ENCODE measurements at places on chromosomes 2 and 18. TPM values are rescaled to one million over a fixed set of nuclear protein-coding genes. Genes with fewer than 3 reads are reported as not detected.

DNA sequence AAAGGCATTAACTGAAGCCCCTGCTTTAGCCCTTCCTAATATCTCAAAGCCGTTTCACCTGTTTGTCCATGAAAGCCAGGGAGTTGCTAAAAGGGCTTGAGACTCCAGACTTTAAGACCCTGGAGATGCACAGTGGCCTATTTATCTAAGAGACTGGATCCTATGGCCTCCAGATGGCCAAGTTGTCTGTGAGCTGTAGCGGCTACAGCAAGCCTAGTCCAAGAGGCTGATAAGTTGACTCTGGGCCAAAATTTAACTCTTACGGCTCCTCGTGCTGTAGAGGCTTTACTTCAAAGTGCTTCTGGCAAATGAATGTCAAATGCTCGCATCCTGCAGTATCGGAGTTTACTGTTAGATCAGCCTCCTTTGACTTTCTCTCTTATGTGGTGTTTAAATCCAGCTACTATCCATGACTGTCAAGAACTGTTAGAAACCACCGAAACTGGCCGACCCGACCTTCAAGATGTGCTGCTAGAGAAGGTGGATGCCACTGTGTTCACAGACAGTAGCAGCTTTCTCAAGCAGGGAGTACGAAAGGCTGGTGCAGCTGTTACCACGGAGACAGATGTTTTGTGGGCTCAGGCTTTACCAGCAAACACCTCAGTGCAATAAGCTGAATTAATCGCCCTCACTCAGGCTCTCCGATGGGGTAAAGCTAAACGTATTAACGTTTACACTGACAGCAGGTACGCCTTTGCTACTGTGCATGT is 336.7 kb upstream of the CNTNAP5 start:
- DNase-seq, result no peak

DNA sequence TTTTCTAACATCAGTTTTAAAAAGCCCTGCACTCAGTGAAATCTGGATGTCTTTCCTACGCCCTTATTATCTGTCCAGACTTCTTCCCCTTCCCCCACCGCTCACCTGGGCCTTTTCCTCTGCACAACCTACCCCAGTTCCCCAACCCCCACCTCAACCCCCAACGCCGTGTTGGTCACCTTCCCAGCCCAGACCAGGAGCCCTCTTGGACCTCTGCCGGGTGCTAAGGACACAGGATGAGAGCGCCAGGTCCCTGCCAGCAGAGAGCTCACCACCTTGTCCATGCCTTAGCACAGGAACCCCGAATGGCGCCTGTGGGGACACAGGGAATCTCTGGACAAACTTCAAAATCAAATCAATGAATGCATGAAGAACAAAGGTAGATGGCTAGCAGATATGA is 966 bp upstream of the RBM43 start:
- DNase-seq, result no peak

The KCNE4 gene
- polyA plus RNA-seq, result 14.3 TPM

- no peak for DNase-seq
These were observed 769 bp downstream of the FKBP1B start for GRCh38 chr2:24050041-24050979.

GRCh38 chr2:135829378-135830135 is 7.4 kb downstream of the LCT start:
- no peak for DNase-seq

DNA sequence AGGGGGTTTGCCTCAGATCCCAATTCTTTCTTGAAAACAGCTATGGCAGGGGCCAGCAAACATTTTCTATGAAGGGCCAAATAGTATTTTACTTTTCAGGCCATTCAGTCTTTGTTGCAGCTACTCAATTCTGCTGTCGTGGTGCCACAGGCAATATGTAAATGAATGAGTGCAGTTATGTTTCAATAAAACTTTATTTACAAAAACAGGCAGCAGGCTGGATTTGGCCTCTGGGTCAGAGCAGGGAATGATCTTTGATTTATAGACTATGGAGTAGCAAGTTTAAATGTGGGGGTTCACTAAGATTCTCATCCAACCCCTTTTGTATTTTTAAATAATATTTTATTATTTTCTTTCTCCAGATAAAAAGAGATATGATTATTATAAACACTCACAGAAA is 72.4 kb downstream of the IRS1 start:
- DNase-seq, result no peak

The NT5DC4 gene
- polyA plus RNA-seq, result 0.13 TPM

GRCh38 chr18:44601447-44601846 is 79.2 kb upstream of the SETBP1 start:
- no peak for DNase-seq

DNA sequence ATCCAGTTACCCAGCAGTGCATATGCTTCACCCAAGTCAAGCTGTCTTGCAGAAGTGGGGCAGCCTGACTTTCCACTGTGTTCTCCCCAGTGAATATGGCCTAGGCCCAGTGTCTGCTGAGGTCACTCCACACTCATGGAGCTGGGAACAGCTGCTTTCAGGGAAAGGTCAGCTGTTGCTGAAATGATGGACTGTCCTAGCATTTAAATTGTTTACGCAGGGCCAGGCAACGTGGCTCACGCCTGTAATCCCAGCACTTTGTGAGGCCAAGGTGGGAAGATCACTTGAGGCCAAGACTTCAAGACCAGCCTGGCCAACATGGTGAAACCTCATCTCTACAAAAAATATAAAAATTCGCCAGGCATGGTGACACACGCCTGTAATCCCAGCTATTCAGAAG is 86.5 kb downstream of the LIPG start:
- no peak for DNase-seq

DNA sequence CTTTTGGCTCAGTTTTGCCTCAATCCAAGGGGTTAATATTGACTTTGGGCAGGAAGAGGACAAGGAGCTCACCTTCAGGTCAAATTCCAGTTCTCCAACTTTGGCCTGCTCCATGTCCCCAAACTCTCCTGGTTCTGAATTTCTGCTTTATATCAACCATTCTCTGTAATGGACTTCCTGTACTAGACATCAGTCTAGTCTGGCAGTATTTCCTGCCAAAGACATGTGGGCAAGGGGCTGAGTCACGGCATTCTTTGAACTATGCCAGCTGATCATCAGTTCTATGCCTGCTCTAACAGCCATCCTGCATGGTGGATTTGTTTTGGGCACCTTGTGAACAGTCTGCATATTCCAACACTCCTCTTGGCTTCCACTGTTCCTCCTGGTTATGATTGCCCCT is 199.4 kb downstream of the ZEB2 start:
- DNase-seq, result no peak

The CHRNA1 gene
- polyA plus RNA-seq, result 3.8 TPM

The RPRM gene
- 8.3 TPM for polyA plus RNA-seq

DNA sequence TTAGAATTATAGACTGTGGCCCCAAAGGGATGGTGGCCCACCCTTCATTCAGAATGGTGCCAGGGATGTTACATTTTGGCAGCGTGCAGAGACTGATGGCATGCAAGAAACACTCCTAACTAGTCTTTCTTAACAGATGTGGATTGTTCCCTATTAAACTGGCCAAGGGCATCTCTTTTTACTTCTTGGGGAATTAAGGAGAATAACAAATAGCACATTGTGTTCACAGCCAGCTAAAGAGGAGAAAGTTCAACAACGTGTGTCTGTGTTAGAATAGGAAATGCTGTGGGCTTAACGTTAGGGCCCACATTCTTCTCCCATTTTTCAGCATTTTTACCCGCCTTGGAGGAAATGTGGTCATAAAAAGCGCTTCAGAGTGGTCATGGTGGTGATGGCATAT is 404.8 kb downstream of the CDH2 start:
- no peak for DNase-seq

- DNase-seq, result no peak
These were observed 11.6 kb downstream of the RAMP1 start for GRCh38 chr2:237870754-237871651.

GRCh38 chr2:9288681-9289338 is 82.2 kb downstream of the ASAP2 start:
- no peak for DNase-seq

GRCh38 chr2:71181316-71181715 is 45.6 kb downstream of the PAIP2B start:
- no peak for DNase-seq

DNA sequence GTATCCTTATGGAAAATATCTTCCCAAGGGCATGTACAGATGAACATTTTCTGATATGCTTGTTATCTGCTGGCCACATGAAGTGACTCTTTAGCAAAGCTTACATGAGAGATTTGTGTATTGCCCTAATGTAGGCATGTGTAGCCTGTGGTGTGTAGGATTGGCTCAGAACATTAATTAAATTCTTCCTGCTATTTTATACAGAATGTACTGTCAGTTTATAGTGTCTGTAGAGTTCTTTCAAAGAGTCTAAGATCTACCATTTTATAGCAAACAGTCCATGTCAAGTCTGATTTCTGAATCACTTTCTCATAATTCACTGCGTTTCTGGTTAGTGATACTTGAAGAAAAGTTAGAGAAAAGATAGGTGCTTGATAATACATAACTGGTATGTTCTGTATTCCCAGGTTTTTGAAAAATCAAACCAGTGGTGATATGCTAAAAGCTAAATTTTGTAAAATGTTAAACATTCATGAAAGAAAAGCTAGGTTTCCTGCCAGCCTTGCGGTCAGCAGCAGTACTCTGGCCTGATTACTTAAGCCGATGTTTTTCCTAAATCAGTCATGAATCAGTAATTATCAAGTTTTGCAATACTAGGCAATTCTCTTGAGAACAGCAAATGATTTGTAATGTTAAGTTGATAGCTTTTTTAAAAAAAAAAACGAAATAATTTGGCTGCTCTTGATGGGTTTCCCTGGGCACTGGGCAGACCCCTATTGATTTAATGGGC is 30.9 kb upstream of the EFEMP1 start:
- DNase-seq, result no peak

GRCh38 chr2:13035866-13036265 is 319.1 kb downstream of the TRIB2 start:
- no peak for DNase-seq

- DNase-seq, result no peak
These were observed 182.3 kb downstream of the FTCDNL1 start for GRCh38 chr2:199668645-199669044.

- DNase-seq, result no peak
These were observed 208.0 kb downstream of the ZFP36L2 start for GRCh38 chr2:43018179-43019024.

The ELOA2 gene
- polyA plus RNA-seq, result 0.13 TPM

DNA sequence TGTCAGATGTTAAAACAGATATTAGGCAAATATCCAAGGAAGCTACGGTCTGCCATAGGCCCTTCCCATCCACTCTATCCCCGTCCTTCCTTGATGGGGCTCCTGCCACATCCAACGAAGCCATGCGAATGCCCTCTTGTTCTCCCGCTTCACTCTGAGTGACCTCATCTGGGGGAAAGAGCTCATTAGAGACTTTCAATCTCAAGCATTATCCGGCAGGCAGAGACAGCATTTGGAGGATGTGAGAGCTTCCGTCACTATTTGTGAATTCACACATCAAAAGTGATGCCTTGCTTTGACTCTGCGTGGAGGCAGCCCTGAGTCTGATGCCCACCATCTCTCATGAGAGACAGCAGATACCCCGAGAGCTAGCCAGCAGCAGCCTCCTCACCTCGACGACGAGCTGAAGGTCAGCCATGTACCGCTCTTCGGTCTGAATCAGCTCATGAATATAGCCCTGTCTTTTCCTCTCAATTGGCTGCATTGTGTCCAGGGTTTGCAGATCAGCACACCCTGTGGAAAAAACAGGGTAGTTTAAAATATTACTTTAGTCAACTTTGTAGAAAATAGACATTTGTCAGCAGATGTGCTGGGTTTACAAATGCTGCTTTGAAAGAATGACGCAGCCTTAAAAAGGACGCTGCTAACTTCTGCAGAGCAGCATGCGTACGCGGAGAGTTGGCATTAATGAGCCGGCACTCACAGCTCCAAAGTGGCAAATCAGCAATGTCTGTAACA is 45.9 kb downstream of the FAM228A start:
- no peak for DNase-seq

DNA sequence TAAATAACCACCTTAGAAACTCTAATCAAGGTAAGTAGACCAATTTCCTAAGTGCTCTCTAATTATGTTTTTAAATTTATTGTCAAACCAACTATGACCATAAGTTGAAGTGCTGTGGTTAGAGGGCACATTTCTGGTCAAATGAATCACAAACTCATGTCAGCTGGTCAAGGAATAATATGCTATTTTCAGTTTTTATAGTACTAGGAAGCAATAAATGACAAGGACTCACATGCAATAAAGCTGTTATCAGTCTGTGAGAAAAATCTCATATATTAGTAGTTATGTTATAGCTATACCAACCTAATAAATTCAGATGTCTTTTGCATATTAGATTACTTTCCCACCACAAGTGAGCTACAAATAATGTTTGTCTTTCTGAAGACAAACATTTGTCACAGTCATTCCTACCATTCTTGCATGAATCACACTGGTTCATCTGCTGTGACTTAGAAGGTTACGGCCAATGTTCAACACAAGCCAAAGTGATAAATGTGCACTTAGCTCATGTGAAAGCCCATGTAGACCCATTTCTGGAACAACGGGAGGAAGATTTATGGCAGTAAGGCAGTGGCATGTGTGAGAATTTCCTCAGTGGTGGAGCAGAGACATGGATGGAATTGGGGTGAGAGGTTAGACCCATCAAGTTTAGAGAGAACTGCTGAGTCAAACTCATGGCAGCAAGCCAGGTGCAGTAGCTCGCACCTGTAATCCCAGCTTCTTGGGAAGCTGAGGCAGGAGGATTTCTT is 27.4 kb upstream of the CCNYL1 start:
- DNase-seq, result no peak

DNA sequence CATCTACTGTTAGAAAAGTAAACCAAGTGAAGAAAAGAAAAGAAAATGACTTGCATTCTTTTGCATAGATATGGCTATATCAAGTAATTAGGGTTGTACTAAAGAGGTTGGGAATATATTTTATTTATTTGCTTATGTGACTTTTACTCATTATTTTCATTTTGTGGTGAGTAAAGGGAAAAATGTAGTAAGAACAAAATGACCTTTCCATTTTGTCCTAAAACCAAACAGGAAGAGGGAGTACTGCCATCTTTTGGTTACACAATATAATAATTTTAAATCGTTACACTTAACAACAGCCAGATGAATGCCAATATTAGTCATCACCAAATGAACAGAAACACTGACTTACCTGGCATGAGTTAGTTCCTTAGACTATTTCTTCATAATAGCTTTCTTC is 47.3 kb upstream of the NDUFV2 start:
- DNase-seq, result no peak

GRCh38 chr2:47896450-47896968 is 9.8 kb downstream of the FBXO11 start:
- no peak for DNase-seq

GRCh38 chr2:121649149-121649595 is at the start of gene CLASP1:
Gene CLASP1, minus strand, starts transcription at chr2:121649462. Its CDS starts 43,567 bp downstream, at chr2:121605895.
- no peak for DNase-seq

DNA sequence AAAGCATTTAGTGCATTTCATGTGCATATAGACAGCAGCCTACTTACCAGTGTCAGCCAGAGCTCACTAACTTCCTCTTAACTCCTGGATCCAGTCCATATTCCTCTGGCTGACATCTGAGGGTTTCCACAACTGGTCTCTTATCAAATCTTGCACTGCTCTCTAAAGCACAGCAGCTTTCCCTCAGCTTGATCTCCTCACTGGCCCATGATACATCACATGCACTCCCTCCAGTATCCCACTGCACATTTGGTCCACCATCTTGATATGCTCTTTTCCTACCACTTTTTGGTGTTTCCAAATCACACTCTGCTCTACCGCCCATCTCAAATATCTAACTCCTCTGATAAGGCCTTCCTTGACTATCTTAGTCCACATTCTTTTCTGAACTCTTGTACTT is 105.0 kb upstream of the ZFP36L2 start:
- DNase-seq, result no peak
